ENCODE measurements at places on chromosomes 13 and 19.

- no peak for DNase-seq
Observed at GRCh38 chr13:77653301-77653700, 44.2 kb upstream of the SLAIN1 start.

DNA sequence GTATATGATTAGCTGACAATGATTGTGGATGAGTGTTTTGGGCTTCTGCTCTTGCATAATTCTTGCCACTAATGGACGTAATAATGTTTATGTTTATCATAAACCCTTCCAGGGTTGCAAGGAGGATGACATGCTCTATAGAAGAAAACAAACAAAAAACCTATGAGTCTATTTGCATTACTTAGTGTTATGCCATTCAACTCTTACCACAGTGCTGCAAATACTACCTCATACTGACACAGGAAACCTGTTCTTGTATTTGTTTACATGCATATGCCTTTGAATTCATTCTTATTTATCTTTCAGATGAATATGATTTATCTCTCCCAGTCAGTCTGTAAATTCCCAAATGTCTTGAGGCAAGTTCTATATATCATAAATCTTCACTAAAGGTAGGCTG lies 39.6 kb upstream of the FREM2 start:
- no peak for DNase-seq

DNA sequence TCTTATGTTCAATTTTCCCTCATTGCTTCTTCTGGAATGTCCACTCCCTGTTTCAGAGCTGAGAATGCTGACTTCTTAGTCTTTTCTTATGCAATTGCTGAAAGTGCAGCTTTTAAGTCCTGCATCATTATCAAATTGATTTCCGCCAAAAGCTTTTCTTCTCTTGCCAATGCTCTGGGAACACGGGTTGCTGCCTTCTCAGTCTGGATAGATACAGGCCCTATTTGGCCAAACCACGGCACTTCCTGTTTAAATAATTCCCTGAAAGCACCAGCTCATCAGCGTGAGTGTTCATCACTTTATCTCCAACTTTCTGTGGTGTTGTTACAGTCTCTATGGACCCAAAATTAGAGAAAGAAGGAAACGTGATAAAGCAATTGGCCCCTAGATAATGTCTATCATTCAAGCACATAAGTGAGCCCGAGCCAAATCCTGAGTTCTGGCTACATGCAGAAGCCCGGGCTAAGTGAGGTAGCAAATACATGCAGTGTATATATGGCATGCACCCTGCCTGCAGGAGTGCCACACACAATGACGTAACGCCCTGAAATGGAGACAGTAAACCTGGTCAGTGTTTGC lies 85.7 kb downstream of the CYSLTR2 start:
- no peak for DNase-seq

DNA sequence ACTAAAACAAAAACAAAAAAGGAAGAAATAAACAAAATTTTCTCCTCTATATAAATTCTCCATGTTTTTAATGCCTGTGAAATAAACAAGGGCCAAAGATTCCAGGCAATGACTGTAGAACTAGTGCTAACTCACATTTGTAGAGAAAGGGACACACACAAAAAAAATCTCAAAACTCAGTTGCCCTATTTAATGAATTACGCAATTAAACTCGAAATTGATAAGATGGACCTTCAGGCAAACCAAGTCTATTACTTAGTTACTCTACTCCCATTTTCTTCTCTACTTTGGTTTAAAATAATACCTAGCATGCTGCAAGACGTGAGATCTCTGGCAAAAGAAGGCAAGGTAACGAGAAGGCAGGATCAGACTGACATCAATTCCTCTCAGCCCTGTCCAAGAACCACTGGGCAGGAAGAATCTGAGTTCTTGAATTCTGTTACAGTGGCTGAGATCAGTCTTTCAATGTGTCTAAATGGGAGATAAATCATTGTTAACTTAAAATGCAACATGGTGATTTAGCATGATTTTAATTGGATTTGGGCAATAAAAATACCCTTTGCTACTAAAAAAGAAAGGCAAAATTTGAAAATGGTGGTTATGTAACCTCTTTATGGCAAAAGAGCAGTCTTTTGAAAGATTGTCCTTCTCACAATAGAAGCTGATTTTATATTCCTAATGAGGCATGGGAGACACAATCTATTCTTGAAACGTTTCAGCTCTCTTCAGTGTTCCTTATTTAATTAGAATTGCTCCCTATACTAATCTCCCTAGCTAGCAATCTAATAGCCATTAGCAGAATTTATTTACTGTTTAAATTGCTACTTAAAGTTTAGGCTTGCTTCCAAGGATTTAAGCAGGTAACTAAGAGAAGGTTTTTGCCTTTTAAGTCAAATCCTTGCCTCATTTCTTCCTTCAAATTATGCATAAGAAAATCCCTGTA lies 25.9 kb downstream of the SPRY2 start:
- no peak for DNase-seq

GRCh38 chr13:35718084-35718483 lies 241.6 kb upstream of the MAB21L1 start:
- DNase-seq = no peak

GRCh38 chr13:43994999-43995859 lies 115.5 kb downstream of the LACC1 start:
- no peak for DNase-seq

- no peak for DNase-seq
Observed at GRCh38 chr13:112172641-112173251, 105.8 kb downstream of the SOX1 start.

GRCh38 chr13:24036115-24036514 lies 124.4 kb upstream of the SPATA13 start:
- DNase-seq = no peak

DNA sequence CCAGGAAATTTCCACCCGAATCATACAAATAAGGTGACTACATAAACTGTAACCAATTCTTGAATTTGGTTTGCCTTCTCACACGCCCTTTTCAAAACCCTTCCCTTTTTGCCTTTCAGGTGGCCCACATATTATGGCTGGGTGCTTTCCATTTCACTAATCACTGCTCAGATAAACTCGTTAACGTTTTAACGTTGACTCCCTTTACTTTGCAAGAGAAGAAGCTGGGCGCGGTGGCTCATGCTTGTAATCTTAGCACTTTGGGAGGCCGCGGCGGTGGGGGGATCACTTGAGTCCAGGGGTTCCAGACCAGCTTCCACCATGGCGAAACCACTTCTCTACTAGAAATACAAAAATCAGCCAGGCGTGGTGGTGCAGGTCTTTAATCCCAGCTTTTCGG lies 19.8 kb upstream of the ZNF91 start:
- DNase-seq = no peak

GRCh38 chr19:3154957-3155736 lies 19.3 kb downstream of the GNA15 start:
- DNase-seq = peak; percentile 67

DNA sequence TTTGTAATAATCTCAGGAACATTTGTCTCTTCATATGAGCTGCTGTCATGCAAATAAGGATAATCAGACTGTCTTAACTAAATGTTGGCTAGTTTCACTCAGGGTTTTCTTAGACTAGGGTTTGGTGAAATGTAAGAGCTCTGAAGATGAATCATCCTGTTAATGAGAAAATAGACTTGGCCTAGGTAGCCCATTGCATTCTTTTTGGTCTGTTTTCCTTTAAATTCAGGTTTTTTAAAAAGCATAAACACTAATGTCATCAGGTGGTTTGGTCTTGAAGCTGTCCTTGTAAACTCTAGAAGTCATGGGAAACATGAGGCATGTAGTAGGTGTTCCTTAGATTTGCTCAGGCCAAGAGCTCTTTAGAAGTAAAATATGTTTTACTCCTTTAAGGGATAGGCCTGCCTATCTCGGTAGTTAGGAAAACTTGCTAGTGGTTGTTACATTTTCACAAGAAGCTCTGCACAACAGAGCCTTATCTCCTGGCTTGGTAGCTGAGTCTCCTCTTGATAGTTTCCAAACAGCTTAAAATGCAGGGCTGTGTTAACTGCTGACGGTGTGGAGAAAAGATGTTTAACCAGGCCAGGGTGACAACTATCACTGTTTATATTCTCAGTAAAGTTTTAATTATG lies 62.0 kb upstream of the C1QTNF9B start:
- DNase-seq = no peak

GRCh38 chr13:110726726-110727125 lies 13.2 kb downstream of the ING1 start:
- peak; percentile 59 for DNase-seq

- DNase-seq = no peak
Observed at GRCh38 chr19:58356766-58357480, 3.6 kb upstream of the A1BG start.

GRCh38 chr19:3771000-3771905 lies 775 bp downstream of the RAX2 start:
- no peak for DNase-seq

DNA sequence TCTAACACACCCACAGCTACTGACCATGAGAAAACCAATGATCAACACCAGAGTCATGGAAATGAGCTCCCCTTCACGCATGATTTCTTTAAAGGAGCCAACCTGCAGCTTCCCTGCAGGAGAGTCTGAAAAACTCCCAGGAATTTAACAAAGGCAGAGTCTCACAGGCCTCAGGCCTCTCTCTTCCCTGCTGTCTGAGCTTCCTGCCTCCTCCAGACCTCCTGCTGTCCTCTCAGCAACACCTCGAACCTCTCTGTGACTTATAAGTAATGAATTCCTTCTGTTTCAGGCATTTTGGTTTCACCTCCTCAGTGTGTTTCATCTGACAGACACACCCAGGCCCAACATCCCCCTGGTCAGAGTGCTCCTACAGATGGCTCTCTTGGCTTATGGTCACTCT lies 1044.4 kb downstream of the UQCRFS1 start:
- DNase-seq = no peak

- DNase-seq = no peak
Observed at GRCh38 chr13:106011600-106011999, 523.9 kb downstream of the EFNB2 start.

DNA sequence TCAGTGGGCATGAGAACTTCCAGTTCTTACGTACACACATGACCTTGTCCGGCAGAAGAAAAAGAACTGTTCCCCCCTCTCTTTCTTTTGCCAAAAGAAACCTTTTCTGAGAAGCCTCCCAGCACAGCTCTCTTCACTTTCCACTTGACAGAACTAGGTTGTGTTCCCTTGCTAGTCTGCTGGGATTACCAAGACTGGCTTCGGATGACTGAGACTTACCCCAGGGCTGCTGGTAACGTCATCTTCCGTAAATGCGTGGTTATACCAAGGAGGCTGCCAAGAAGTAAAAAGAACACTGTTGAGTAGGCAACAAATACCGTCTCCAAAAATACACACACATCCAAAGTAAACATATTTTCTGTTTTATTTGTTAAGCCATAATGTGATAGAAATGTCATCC lies 908.2 kb downstream of the EFNB2 start:
- DNase-seq = no peak

DNA sequence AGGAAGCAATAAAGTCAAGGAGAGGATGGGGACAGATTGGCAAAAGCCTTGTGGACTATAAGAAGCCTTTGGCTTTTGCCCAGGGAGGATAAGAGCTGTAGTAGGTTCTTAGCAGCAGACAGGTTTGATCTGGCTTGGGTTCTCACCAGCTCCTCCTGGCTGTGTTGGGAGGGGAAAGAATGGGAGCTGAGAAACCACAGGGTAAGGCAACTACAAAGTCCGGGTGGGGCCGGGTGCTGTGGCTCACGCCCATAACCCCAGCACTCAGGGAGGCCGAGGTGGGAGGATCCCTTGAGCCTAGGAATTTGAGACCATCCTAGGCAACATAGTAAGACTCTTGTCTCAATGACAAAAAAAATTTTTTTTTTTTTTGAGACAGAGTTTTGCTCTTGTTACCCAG lies 20.6 kb downstream of the NECTIN2 start:
- no peak for DNase-seq

- no peak for DNase-seq
Observed at GRCh38 chr13:50550151-50550550, 293.3 kb downstream of the DLEU7 start.

- DNase-seq = no peak
Observed at GRCh38 chr13:95226476-95226875, 74.8 kb downstream of the ABCC4 start.

DNA sequence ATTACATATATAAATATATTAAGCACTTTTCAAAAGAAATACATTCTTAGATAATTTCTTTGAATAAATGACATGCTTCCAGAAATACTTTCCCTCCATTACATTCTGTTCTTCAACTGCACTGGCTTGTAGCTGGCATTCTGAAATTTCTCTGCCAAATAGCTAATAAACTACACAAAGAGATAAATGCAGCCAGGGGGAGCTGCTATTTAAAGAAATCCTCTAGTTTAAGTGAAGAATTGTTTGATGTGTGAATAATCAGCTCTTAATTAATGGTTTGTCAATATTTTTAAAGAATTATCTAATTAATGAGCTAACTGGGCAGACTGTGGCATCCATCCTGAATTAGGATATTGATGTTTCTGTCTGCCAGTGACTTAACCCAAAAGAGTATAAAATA lies 30.7 kb downstream of the SLC7A1 start:
- no peak for DNase-seq

- no peak for DNase-seq
Observed at GRCh38 chr13:113723410-113724015, 35.5 kb upstream of the TMEM255B start.

- DNase-seq = no peak
Observed at GRCh38 chr13:85828094-85828684, 29.0 kb upstream of the SLITRK6 start.

GRCh38 chr19:44770550-44771257 lies 7.0 kb upstream of the CBLC start:
- peak; percentile 93 for DNase-seq

Data from stimulated activated CD4-positive, alpha-beta T cell treated with anti-CD3 and anti-CD28 coated beads, Interleukin-4, amount 100 ng/mL, for 4 hours (primary cell).